ENCODE measurements at places on chromosomes 4 and X. TPM values are rescaled to one million over a fixed set of nuclear protein-coding genes. Genes with fewer than 3 reads are reported as not detected.

GRCh38 chr4:121800638-121800960 lies 524 bp upstream of the EXOSC9 start:
- no peak for DNase-seq

DNA sequence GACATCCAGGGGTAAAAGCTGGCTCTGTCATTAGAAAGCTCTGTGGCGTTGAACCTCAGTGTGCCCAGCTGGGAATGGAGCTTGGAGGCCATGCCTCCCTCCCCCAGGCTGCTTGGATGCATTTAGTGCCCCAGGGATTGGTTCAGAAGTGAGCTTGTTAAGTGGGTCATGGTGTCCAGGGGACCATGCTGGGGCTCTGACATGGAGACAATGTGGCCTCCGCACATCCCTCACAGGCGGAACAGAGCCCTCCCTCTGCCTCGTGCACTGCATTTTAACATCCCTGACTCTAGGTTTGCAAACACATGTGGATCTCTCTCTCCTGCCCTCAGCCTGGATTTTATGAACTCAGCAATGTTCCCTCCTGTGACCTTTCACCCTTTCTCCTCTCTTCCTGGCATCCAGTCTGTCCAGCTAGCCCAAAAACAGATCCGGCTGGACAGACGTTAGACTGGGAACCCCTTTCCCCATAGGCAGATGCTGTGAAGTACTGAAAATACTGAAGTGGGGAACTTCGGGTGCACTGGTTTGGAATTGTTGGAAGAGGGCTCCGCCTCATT lies 81.5 kb downstream of the SORCS2 start:
- DNase-seq: no peak

DNA sequence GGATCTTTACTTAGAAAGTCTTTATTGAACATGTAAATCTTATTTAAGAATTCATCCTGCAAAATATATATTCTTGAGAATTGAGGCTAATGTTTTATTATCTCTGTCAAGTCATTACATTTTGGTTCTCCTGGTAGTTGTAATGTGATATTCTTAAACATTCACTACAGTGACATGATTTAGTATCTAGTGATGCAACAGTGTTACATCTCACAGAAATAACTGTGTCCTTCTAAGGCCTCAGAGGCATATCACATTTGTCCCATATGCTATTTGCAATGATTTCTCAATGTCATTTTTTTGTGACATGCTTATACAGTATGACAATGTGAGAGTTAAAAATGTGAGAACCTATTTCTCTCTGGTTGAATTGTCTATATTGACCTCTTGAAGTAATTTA lies 34.1 kb downstream of the PRRG1 start:
- DNase-seq: no peak

DNA sequence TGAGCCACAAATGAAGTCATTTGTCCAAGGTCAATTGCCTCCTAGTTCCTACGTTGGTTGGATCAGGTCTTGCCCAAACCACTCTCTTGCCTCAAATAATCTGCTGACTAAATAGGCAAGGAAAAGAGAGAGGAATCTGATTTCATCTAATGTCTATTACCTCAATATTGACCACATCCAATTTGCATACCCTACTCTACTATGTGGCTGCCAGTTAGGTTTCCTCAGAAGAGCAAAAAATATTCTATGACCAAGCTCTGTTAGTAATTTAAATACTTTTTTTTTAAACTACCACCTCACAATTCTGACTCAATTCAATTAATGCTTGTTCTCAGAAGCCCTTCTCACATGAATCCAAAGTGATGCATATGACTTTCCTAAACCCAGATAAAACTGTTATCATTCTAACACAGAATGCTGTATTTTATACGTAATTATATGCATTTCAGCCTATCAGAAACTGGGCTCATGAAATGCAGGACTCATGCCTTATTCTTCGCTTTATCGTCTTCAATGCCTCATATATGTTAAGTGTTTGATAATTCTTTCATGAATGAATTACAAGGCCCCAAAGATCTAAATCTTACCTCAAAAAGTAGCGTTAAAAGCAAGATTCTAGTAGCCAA lies 98.6 kb downstream of the HUWE1 start:
- no peak for DNase-seq

DNA sequence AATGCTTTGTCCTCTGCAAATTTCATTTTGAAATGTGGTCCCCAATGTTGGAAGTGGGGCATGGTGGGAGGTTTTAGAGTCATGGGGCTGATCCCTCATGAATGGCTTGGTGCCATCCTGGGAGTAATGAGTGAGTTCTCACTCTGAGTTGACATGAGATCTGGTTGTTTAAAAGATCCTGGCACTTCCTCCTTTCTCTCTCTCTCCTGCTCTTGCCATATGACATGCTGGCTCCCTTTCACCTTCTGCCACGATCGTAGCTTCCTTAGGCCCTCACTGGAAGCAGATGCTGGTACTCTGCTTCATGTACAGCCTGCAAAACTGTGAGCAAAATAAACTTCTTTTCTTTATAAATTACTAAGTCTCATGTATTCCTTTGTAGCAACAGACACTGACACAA lies 262.0 kb downstream of the IL15 start:
- no peak for DNase-seq

GRCh38 chr4:10413177-10413576 lies 44.0 kb downstream of the ZNF518B start:
- no peak for DNase-seq

GRCh38 chr4:108560616-108561015 lies 59.8 kb upstream of the RPL34 start:
- peak; percentile 47 for DNase-seq

GRCh38 chr4:39433878-39434492 lies 24.7 kb downstream of the RPL9 start:
- no peak for DNase-seq

DNA sequence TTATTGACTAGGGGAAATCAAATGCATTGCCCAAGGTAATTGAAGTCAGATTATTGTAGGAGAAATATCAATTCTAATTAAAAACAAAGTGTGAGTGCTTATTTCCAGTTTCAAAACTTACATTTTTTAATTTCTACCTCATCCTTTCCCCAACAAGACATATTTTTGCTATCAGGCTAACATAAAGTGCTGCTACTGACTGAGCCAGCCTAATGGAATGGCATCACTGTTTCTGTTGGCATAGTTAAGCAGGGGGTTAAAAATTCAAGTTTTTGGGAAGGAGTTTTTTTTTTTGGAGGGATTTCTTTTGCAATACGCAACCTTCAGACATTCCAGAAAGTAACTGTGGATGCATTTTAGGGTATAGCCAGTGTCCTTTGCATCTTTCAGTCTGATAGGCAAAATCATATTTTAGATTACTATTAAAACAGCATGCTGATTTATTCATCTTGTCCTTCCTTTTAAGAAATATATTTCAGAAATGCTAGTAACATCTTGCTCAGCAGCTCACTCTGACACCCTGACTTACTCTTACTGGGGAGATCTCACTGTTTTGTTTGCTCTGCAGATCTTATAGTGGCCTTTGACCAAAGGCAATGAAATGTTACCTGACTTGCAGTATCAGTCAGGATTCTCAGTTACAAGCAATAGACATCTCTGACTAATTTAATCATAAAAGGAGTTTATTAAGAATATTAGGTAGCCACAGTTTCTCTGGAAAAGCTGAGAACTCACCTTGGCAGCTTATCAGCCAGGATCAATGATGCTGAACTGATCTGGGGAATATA lies 24.4 kb downstream of the GAB1 start:
- DNase-seq: no peak

DNA sequence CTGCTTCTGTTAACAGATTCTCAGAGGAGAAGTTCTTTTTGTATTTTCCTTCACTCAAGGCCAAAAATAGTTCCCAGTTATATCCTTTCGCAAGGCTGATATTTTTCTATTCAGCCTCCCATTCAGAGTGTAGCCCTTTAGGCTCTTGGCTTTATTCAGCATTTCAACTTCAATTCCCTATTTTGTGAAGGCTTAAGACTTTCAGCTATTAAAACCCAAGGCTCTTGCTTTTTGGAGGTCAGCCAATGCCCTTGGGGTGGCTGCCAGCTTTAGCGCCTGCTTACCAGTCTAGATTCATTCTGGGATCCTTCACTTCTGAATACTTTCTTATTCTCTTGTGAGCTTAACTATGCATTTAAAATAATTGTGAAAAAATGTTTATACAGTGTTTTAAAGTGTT lies 57.3 kb upstream of the ADGRA3 start:
- peak; percentile 37 for DNase-seq

GRCh38 chrX:104310657-104311254 lies 56.0 kb upstream of the ESX1 start:
- DNase-seq: no peak

- no peak for DNase-seq
These were observed 164.4 kb downstream of the GRIA3 start for GRCh38 chrX:123348468-123348867.

GRCh38 chr4:37225778-37226177 lies 18.8 kb upstream of the NWD2 start:
- DNase-seq: no peak

GRCh38 chr4:8148159-8148558 lies 10.5 kb downstream of the ABLIM2 start:
- no peak for DNase-seq

DNA sequence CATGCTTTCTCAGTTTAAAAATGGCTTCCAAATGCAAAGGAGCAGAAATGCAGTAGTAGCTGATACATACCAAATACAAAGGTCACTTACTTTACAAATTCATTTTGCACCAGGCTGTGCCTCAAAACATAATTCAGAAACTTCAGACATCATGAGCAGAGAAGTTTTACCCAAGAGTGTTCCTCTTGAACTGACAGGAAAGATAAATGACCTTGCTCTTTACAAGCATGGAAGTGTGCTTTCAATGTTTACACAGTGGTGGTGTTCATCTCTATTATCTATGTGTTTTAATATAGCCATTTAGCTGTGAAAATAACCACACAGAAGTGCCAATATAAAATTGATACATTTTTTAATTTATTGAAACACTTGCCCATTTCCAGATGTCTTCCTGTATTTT lies 383.4 kb downstream of the ANKRD50 start:
- DNase-seq: no peak

DNA sequence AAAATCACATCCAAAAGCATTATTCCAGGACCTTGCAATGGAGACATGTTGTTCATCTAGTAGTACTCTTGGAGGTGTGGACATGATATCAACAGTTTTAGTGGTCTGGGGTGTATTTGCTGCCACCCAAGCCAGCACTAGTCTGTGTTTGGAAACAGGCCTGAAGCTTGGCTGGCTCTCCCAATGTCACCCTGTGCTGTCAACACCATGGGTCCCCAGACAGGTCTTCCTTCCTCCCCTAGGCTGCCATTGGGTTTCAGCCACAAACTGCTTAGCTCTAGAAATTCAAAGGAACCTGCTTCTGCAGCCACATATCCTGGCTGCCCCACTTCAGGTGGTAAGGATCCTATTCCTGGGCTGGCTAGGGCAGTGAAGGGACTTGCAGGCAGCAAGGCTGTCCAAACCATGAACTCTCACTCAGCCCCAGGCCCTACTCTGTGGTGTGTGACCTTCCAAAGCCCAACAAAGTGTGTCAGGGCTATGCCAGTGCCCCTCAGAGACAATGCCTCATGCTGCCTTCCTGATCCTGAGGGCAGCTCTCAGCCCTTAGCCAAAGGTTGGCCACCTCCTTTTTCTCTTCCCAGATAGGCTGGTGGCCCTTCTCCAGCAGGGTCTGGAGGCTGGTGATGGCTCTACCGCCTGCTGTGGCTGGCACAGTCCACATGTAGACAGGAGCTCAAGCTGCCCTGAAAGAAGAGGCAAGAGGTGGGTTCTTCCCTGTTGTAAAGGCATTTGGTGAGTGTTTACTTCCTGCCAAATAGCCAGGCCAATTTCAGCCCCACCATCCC lies 18.3 kb downstream of the AMER1 start:
- DNase-seq: no peak

DNA sequence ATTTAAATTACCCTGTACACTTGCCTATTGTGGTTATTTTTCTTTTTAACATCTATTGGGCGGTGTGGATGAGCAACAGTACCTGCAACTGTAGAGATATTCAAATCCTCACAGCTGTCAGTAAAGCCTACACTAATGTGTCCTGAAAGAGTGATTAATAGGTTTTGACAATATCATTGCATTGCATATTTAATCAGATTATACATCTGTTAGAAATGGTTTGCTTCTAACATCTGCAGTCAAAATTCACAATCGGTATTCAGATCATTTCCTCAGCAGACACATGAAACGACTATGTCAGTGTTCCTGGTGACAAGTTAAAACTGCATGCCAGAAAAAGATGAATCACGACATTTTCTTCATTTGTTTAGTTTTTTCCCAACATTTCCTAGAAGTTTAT lies 254.6 kb upstream of the EPHA5 start:
- no peak for DNase-seq

- DNase-seq: no peak
These were observed 64.7 kb upstream of the PTPN13 start for GRCh38 chr4:86529436-86529835.

- no peak for DNase-seq
These were observed 285.9 kb downstream of the ARHGAP10 start for GRCh38 chr4:148017801-148018200.

OPN1LW gene
- not detected for total RNA-seq

SPANXN3 gene
- total RNA-seq: not detected

SPANXN4 gene
- not detected for total RNA-seq

KIT gene
- 6.4 TPM for total RNA-seq

CNOT6L gene
- total RNA-seq: 6.7 TPM

ZCCHC12 gene
- 114 TPM for total RNA-seq

CACNA1F gene
- not detected for total RNA-seq

NUDT10 gene
- 13.1 TPM for total RNA-seq

CASK gene
- 76.0 TPM for total RNA-seq

PRKG2 gene
- total RNA-seq: not detected

SCRG1 gene
- total RNA-seq: 1.3 TPM
